ENCODE measurements at places on chromosomes 5 and 9. TPM values are rescaled to one million over a fixed set of nuclear protein-coding genes. Genes with fewer than 3 reads are reported as not detected.
A peak's percentile ranks its signal among the peaks of the same experiment; 100 is the strongest.

DNA sequence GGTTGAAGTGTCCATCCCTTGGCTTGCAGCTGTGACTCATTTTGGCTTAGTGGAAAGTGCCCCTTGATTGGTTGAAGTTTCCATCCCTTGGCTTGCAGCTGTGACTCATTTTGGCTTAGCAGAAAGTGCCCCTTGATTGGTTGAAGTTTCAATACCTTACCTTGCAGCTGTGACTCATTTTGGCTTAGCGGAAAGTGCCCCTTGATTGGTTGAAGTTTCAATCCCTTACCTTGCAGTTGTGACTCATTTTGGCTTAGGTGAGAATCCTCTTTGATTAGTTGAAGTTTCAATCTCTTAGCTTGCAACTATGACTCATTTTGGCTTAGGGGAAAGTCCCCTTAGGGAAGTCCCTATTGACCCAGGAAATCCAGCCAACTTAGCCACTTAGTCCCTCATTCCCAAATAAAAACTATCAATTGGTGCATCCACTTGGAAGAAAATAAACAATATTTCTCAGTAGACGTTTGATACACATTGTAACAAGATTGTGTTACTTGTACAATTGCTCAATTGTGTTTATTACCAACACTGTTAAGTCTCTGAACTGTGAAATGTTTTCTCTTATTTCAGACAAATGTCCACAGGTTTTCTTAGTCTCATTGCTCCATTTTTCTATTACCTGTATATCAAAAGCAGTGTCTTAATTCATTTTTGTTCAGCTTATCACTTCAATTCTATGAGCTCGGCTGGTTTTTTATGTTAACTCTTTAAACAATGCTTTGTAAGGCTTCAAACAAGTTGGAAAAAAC, 2308.8 kb upstream of the ACO1 start:
- no peak overlapping the region for H3K4me3 ChIP-seq
- H3K4me1 ChIP-seq, result no peaks in the 10 kb centered on the region
- H3K27me3 ChIP-seq, result no peaks in the 10 kb centered on the region
- H3K27ac ChIP-seq, result no peak overlapping the region
- no peak for DNase-seq

- no peak overlapping the region for H3K4me3 ChIP-seq
- no peaks in the 10 kb centered on the region for H3K4me1 ChIP-seq
- no peak overlapping the region for H3K27ac ChIP-seq
- no peaks in the 10 kb centered on the region for H3K27me3 ChIP-seq
- H3K36me3 ChIP-seq, result no peaks in the 10 kb centered on the region
Observed at GRCh38 chr9:91814753-91815152, 135.3 kb downstream of the ROR2 start.

DNA sequence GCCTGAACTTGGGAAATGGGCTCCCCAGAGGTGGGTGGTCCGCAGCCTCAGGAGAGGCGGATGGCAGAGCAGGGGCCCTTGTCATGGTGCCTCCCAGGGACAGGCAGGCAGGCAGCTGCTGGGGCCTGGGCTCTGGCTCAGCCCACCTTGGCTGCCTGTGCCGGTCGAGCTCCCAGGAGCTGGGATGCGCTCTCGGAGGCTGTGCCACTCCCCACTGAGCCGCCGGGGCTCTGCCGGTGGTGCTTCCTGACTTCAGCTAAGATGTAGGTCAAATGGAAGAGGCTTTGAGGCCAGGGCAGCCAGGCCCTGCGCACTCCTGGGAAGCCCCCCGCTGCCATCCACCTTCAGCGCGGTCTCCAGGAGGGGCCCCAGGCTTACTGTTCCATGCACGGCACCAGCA, 41.0 kb downstream of the KCNT1 start:
- H3K4me3 ChIP-seq, result no peak overlapping the region
- H3K4me1 ChIP-seq, result no peaks in the 10 kb centered on the region
- H3K36me3 ChIP-seq, result no peaks in the 10 kb centered on the region
- H3K27me3 ChIP-seq, result no peaks in the 10 kb centered on the region

Gene LRRC70
- total RNA-seq, result 0.52 TPM

GRCh38 chr9:122286764-122287163, 22.1 kb downstream of the MRRF start:
- no peak overlapping the region for H3K27ac ChIP-seq
- H3K4me3 ChIP-seq, result no peak overlapping the region
- H3K27me3 ChIP-seq, result no peaks in the 10 kb centered on the region
- H3K4me1 ChIP-seq, result no peaks in the 10 kb centered on the region

Gene SV2C
- 0.08 TPM for total RNA-seq

GRCh38 chr5:73307645-73308355, 134.8 kb downstream of the TMEM174 start:
- H3K4me1 ChIP-seq, result no peaks in the 10 kb centered on the region
- H3K36me3 ChIP-seq, result no peaks in the 10 kb centered on the region
- H3K4me3 ChIP-seq, result no peak overlapping the region
- DNase-seq, result no peak
- peaks cover 10% of the 10 kb centered on the region for H3K27me3 ChIP-seq

Gene LRRTM2
- 0.28 TPM for total RNA-seq

DNA sequence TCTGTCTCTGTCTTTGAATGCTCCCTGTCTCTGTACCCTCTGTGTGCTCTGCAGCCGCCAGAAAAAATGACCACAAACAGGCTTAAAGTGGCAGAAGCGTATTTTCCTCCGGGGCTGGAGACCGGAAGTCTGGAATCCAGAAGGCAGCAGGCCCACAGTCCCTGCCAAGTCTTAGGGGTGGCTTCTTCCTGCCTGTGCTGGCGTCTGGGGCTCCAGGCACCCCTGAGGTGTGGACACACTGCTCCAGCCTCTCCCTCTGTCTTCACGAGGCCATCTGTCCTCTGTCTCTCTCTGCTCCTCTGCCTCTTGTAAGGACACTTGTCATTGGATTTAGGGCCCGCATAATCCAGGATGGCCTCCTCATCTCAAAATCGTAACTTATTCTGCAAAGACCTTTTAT, 298.4 kb upstream of the IRX4 start:
- no peaks in the 10 kb centered on the region for H3K4me1 ChIP-seq
- H3K4me3 ChIP-seq, result no peak overlapping the region
- no peak for DNase-seq
- no peak overlapping the region for H3K27ac ChIP-seq
- H3K27me3 ChIP-seq, result no peaks in the 10 kb centered on the region

DNA sequence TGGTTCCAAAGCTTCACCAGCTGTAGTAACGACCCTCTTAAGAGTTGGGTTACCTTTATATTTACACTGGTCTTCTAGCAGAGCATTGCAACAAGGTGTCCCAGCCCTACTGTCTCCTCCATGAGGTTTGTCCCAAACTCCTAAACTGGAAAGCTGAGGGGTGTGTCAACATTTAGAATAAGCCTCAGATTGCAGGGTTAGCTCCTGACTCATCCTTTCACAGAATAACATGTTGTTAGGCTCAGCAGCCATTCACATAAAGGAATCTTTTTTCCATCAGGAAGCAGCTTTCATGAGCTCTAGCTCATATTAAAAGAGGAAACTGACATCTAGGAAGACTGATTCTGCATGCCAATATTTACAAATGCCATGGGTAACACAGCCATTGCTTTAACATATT, 238.7 kb downstream of the EFNA5 start:
- H3K4me3 ChIP-seq, result no peak overlapping the region
- no peak for DNase-seq
- H3K36me3 ChIP-seq, result no peaks in the 10 kb centered on the region

Gene SYK
- total RNA-seq, result 9.7 TPM

Gene C5orf47
- not detected for total RNA-seq

GRCh38 chr9:137971477-137972138, 94.0 kb downstream of the CACNA1B start:
- no peak for DNase-seq
- no peak overlapping the region for H3K4me3 ChIP-seq
- no peaks in the 10 kb centered on the region for H3K36me3 ChIP-seq
- no peaks in the 10 kb centered on the region for H3K4me1 ChIP-seq

GRCh38 chr5:157575381-157576020, at the start of gene ADAM19:
TSS of gene ADAM19 (minus strand) at chr5:157575775. CDS start at chr5:157575696, 79 bp downstream.
- no peaks in the 10 kb centered on the region for H3K4me1 ChIP-seq
- no peak within 1 kb of the TSS for H3K27ac ChIP-seq
- H3K27me3 ChIP-seq, result no peaks in the 10 kb centered on the region
- no peaks in the 10 kb centered on the region for H3K36me3 ChIP-seq
- peak within 1 kb of the TSS; percentile 31 for H3K4me3 ChIP-seq

DNA sequence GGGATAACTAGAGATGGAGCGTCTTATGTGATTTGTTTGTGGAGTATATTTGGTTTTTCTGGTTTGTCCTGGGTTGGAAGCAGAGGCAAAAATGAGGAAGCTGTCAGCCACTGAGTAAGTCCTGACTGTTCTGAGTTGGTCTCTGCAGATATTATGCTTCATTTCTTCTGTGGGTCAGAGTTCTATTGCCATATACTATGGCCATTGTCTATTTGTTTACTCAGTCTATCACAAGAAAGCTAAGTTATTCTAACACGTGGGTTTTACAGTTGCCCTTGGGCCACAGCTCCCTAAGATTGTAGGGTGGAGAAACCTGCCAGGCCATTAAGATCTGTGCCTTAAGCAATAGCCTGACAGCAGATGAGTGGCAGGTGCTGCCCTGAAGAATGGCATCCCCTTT, 3.0 kb upstream of the CTSV start:
- DNase-seq, result no peak
- H3K4me3 ChIP-seq, result no peak overlapping the region
- no peaks in the 10 kb centered on the region for H3K27me3 ChIP-seq
- H3K36me3 ChIP-seq, result no peaks in the 10 kb centered on the region

- no peak for DNase-seq
- no peaks in the 10 kb centered on the region for H3K36me3 ChIP-seq
- no peaks in the 10 kb centered on the region for H3K4me1 ChIP-seq
Observed at GRCh38 chr5:94977437-94977836, 307.5 kb downstream of the MCTP1 start.

DNA sequence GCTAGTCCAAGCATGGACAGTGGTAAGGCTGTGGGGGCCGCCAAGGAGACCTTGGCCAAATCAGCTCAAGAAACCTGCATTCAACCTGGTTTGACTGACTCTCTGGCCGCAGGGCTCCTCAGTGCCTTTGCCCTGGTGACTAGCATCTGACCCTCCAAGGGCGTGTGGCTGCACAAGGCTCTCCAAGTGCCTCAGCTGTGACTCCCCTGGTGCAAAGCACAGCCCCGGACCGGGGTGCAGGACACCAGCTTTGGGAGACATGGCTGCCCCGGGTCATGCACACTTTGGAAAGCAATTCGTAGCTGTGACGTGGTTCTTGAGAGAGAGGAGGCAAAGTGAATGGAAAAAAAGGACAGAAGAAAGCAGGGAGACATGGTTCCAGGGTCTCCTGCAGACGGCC, 245.2 kb upstream of the IRX2 start:
- DNase-seq, result no peak
- H3K4me1 ChIP-seq, result no peaks in the 10 kb centered on the region
- H3K27me3 ChIP-seq, result no peaks in the 10 kb centered on the region
- no peak overlapping the region for H3K4me3 ChIP-seq
- no peaks in the 10 kb centered on the region for H3K36me3 ChIP-seq
- no peak overlapping the region for H3K27ac ChIP-seq

Gene ANKRD18B
- 0.73 TPM for total RNA-seq

- peak; percentile 76 for DNase-seq
- no peaks in the 10 kb centered on the region for H3K36me3 ChIP-seq
- no peak overlapping the region for H3K4me3 ChIP-seq
- H3K4me1 ChIP-seq, result no peaks in the 10 kb centered on the region
- H3K27me3 ChIP-seq, result no peaks in the 10 kb centered on the region
- H3K27ac ChIP-seq, result no peak overlapping the region
Observed at GRCh38 chr5:174532455-174533453, 191.6 kb upstream of the MSX2 start.

Gene BTNL3
- not detected for total RNA-seq

GRCh38 chr5:137320056-137321045, 178.8 kb downstream of the SPOCK1 start:
- H3K36me3 ChIP-seq, result no peaks in the 10 kb centered on the region
- DNase-seq, result no peak
- no peaks in the 10 kb centered on the region for H3K27me3 ChIP-seq
- H3K27ac ChIP-seq, result no peak overlapping the region

Gene FOXD4L3
- 0.22 TPM for total RNA-seq

- peaks cover 14% of the 10 kb centered on the region for H3K4me1 ChIP-seq
- H3K4me3 ChIP-seq, result no peak overlapping the region
- no peaks in the 10 kb centered on the region for H3K36me3 ChIP-seq
- H3K27me3 ChIP-seq, result no peaks in the 10 kb centered on the region
- peak; percentile 35 for DNase-seq
Observed at GRCh38 chr9:102518324-102518723, 476.8 kb upstream of the CYLC2 start.

Gene AKNA
- 18.0 TPM for total RNA-seq

DNA sequence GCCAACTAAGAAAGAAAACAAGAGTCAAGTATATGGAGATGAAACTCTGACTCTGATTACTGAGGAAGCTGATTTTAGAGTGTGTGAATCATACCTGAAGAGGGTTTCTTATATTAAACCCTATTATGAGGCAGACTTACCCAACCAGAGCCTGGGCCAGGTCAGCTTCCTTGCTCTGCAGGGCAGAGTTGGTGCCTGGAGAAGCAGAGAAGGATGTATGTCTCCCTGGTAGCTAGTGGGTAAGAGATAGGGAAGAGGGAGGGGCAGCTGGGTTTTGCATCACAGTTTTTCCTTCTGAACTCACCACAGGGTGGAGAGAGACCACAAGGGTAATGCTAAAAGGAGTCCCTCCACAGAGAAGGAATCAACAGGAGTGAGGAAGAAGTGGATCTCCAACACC, 104.1 kb downstream of the CMYA5 start:
- no peaks in the 10 kb centered on the region for H3K36me3 ChIP-seq
- DNase-seq, result no peak
- H3K27me3 ChIP-seq, result no peaks in the 10 kb centered on the region
- no peak overlapping the region for H3K4me3 ChIP-seq

- H3K36me3 ChIP-seq, result no peaks in the 10 kb centered on the region
- no peaks in the 10 kb centered on the region for H3K4me1 ChIP-seq
- no peak overlapping the region for H3K4me3 ChIP-seq
- no peak overlapping the region for H3K27ac ChIP-seq
- DNase-seq, result no peak
Observed at GRCh38 chr5:170104710-170105109, 987 bp upstream of the FOXI1 start.

GRCh38 chr9:125908966-125909365, 161.8 kb downstream of the PBX3 start:
- H3K4me1 ChIP-seq, result peaks cover 2% of the 10 kb centered on the region
- no peaks in the 10 kb centered on the region for H3K27me3 ChIP-seq
- DNase-seq, result no peak

Data from pancreas (tissue), 10 donors.